ENCODE measurements at places on chromosomes 12 and 14.

DNA sequence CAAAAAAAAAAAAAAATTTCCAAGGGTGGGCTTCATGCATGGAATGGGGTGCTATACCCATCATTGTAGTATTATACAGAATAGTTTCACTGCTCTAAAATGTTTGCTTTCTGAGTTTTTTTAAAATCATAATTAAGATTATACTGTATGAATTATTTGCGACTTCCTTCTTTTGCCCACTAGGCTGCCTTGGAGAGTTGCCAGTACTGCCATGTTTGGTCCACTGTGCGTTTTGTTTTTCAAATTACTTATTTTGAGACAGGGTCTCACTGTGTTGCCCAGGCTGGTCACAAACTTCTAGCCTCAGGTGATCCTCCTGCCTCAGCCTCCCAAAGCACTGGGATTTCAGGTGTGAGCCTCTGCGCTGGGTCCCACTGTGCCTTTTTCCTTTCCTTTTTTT is 19.9 kb downstream of the PLBD2 start:
- H3K4me1 ChIP-seq = no peaks in the 10 kb centered on the region
- no peak overlapping the region for H3K4me3 ChIP-seq
- H3K36me3 ChIP-seq = peaks cover 46% of the 10 kb centered on the region
- H3K27ac ChIP-seq = no peak overlapping the region
- H3K27me3 ChIP-seq = no peaks in the 10 kb centered on the region

DNA sequence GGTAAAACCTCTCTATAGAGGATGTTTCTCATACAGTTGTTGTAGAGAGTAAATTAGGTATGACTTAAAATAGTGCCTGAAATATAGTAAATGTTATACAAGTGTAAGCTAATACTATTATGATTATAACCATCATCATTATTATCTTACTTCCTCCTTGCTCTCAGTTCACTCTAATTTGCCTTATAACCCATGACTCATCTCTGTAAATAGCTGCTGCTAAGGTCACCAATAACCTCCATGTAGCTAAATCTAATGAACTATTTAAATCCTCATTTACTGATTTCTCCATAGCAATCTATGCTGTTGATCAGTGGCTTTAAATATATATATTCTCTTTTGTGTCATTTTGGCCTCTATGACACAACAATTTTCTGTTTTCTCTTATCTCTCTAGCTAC is 109.6 kb downstream of the RMST start:
- H3K27ac ChIP-seq = no peak overlapping the region
- no peaks in the 10 kb centered on the region for H3K36me3 ChIP-seq
- no peaks in the 10 kb centered on the region for H3K4me1 ChIP-seq
- no peak for DNase-seq

DNA sequence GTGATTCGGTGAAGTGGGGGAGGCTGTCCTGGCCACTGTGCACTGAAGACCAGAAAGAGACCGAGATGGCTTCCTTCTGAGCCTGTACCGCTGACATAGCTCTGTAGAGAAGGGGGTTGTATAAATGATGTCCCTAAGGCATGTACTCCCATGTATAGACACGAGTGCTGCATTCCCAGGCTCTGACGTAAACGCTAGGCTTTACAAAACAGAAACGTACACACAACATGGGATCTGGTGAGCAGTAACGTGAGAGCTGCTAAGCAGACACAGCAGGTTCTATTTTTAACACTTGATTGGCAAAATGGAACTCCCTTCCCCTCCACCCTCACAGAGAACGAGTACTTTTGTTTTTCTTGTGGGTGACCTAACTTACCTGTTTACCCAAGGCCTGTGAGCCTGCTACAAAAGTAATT is 35.9 kb downstream of the ACADS start:
- peak overlapping the region; percentile 52 for H3K27ac ChIP-seq
- H3K4me1 ChIP-seq = no peaks in the 10 kb centered on the region
- H3K4me3 ChIP-seq = no peak overlapping the region
- DNase-seq = no peak
- H3K27me3 ChIP-seq = no peaks in the 10 kb centered on the region
- peaks cover 7% of the 10 kb centered on the region for H3K36me3 ChIP-seq

GRCh38 chr14:45249856-45250575 is 3.0 kb downstream of the MIS18BP1 start:
- peaks cover 23% of the 10 kb centered on the region for H3K4me1 ChIP-seq
- H3K36me3 ChIP-seq = no peaks in the 10 kb centered on the region
- H3K27me3 ChIP-seq = no peaks in the 10 kb centered on the region

DNA sequence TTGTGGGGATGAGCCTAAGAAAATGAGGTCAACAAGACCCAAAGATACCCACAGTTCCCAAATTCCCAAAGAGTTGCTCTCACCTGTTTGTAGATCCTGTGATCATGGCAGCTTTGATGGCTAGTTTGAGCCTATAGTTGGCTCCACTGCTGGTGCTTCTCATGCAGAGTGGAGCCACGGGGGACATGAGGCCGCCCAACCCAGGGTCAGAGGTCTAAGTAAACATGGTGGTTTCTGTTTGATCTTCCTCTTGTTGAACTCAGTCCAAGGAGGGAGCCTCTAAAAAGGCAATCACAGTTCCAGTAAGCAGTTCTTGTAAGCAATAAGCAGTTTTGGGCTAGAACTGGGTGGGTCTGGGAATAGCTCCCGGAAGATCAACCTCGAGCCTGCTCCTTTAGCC is 125.6 kb upstream of the DHRS4 start:
- no peak overlapping the region for H3K4me3 ChIP-seq
- no peaks in the 10 kb centered on the region for H3K27me3 ChIP-seq
- H3K36me3 ChIP-seq = no peaks in the 10 kb centered on the region
- no peak for DNase-seq
